ENCODE measurements at places on chromosomes 6 and 20.

DNA sequence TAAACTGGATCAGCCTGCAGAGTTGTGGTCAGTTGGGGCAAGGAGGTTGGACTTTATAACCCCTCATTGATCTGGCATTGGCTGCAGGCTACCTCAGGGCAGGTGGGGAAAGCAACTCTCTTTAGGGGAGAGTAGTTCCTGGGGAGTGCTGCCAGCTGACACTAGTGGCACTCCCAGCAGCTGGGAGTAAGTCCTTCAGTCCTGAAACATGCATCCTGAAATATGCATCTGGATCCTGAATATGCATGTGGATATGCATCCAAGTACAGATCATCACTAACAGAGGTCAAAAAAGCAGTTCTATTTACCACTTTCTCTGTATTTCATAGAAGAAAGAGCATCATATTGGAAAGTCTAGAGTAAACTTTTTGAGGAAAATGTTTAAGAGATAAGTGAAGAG lies 350.8 kb downstream of the EPM2A start:
- no peak for DNase-seq

DNA sequence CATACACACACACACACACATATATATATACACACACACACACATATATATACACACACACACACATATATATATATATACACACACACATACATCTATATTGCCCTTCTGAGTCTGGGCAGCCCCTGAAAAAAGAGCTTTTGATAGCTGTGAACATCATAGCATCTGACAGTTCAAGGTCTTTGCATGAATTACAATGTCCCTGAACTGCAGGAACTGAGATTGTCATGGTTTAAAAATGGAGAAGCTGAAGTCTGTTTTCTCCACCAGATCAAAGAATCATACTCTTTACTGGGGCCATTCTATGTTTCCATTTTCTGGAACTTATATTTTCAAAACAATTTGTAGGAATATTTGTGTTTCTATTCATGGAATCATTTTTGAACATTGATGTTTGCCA lies 189.8 kb downstream of the ZDHHC14 start:
- no peak for DNase-seq

DNA sequence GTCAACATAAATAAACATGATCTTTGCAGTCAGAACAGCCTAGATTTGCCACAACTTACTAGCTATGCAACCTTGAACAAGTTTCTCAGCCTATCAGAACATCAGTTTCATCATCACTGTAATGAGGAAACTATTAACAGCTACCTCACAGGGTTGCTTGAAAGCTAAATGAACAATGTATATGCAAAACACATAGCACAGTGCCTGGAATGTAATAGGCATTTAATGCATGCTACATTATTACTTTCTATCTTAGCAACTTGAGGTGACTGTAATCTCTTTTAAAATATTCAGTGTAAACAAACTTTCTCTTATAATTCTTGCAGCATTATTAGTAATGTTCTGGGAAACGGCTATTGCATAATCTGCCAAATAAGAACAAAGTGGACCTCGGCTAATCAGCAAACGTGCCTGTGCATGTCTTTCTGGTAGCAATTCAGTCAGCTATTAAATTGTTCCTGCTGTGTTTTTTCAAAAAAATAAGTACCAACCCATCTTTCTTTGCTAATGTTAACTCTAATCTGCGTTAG lies 61.5 kb downstream of the SYNE1 start:
- no peak for DNase-seq

- DNase-seq = no peak
Observed at GRCh38 chr20:57590485-57591288, 29.5 kb downstream of the ZBP1 start.

GRCh38 chr6:131436358-131436757 lies 136.7 kb upstream of the ARG1 start:
- no peak for DNase-seq

- no peak for DNase-seq
Observed at GRCh38 chr20:21214431-21214830, 88.5 kb downstream of the KIZ start.

DNA sequence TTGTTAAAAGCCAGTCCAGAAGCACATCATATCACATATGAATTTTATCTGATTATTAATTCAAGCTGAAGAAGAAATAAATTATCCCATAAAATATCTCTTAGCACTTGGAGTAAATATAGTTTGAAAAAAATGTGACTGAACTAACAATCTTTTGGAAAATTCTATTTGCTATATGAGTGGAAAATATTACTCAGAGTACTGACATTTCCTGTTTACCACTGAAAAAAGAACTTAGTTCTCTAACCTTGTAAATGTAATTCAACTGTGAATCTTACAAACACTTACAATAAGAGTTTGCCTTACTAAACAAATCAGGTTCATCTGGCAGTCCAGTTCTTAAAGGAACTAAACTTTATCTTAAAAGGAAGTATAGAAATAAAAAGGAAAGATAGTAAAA lies 44.2 kb downstream of the MOXD1 start:
- DNase-seq = no peak

DNA sequence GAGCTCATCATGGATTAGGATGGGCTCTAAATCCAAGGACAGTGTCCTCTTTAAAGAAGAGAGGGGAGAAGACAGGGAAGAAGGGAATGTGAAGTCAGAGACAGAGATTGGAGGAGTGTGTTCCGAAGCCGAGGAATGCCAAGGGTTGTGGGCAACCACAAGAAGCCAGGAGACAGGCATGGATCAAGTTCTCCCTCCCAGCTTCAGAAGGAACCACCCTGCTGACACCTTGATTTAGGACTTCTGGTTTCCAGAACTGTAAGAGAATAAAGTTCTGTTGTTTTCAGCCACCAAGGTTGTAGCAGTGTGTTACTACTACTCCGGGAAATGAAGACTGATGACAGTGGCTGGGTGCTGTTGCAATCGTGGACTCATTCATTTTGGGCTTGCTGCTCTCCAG lies 120.1 kb downstream of the RPS12 start:
- DNase-seq = no peak

- DNase-seq = no peak
Observed at GRCh38 chr20:59157961-59158541, 5.6 kb upstream of the ZNF831 start.

DNA sequence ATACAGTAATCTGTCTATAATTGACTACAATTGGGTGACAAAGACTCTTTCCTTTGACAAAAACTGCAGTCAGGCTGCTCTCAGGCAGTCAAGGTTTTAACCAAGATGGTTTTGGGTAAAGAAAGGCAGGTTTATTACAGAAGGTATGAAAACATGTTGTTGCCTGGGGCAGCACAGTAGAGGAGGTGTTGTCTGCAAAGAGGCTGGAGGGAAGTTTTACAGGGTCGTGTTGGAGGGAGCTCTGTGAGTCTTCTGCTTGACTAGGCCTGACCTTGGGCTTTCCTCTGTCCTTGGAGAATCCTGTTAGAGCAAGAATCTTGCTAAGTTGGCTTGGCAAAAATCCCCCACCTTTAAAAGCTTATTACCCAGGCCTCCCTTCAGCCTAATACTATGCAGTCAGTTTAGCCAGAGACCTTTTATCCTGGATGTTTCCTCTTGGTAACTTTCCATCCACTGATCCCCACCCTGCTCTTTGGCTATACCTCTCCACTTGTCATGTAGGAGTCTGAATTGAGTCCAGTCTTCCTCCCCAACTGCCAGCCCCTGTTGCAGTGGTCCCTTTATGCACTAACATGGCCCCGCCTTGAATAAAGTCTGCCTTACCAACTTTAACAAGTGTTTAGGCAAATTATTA lies 143.0 kb upstream of the SLC22A16 start:
- DNase-seq = no peak

GRCh38 chr20:14488756-14489479 lies 151.5 kb upstream of the FLRT3 start:
- no peak for DNase-seq

DNA sequence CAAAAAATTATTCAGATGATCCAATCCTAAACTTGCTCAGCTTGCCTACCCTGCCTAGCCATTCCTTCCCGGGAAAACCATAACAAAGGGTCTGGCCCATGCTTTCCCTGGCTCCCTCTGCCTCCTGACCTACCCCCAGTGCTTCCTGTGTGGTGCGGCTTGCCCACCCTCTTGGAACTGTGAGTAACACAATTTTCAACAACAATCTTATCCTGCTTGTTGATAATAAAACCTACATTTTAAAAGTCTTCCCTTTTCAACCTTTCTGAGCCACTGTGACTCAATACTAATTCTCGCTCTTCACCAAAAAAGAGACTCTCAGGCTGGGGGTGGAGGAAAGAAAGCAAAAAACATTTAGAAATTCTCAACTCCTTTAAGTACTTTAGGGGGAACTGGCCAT lies 18.0 kb downstream of the EXOC2 start:
- DNase-seq = no peak

DNA sequence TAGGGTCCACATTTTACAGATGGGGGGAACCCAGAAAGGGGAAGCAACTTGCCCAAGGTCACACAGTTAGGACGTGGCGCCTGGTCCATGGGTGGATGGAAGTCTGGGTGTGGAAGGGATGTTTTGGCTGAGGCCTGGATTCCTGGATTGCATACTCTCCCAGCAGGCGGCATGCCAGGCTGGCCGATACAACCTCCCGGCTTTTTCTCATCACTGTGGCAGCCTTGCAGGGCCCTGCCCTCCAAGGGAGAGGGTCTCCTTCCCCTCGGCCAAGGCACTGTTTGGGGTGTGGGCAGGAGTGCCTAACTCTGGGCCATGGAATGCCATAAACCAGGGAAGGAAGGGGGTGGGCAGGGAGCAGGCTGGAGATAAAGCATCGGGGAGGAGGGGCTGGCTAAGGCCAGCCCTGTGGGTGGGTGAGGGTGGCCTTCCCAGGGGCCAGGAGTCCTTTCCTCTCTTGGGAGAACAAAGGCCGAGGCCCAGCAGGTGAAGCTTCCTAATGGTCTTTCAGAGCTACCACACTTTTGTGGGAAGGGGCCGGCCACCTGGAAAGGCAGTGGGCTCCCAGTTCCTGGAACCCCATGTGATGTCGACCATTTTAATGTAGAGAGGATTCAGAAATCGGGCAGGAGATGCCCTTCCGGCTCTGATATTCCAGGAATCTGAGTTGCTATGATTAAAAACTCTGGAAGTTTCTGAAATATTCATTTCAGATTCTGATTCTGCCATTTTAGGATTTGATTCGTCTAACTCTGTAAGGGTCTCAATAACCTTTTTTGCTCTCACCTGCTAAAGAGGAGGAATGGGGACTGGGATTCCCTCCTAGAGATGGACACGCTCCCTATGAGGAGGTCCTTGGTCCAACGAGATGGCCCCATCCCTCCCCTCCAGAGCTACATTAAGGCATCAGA lies 4.2 kb downstream of the FOXS1 start:
- DNase-seq = no peak
